ENCODE measurements at places on chromosomes 16 and 17.
A peak's percentile ranks its signal among the peaks of the same experiment; 100 is the strongest.

- peak; percentile 48 for DNase-seq
Observed at GRCh38 chr16:85420501-85421337, 192.4 kb upstream of the GSE1 start.

DNA sequence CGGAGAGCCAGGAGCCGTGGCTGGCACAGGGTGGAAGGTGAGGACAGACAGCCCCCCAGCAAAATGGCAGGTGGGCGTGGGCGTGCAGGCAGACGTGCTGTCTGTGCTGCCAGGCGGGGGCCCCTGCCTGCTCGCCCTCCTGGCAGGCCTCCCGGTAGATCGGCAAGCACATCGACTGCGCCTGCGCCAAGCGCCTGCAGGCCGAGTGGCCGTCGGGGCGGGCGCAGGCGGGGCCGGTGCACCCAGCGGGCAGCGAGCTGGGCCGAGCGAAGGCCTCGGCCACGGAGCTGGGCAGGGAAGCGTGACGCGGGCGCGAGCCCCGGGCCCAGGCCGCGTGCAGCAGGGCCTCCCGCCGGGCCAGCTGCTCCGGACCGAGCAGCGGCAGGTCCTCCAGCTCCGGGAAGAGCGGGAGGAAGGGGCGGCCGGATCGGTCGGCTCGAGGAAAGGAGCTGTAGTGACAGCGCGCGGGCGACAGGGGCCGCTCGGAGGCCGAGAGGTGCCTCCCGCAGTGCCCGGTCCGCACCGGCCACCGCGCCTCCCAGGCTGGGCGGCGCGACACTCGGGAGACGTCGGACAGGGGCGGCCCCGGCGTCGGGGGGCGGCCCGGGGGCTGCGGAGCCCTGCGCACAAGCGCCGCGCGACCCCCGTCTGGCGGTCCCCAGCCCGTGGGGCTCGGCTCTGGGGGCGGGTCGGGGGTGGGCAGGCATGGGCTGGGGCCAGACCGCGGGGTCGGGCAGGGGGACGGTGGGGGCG lies 16.9 kb downstream of the GRIN2C start:
- no peak for DNase-seq

GRCh38 chr16:73724503-73724902 lies 572.1 kb upstream of the PSMD7 start:
- no peak for DNase-seq

- no peak for DNase-seq
Observed at GRCh38 chr16:10466861-10467260, 81.0 kb downstream of the ATF7IP2 start.

DNA sequence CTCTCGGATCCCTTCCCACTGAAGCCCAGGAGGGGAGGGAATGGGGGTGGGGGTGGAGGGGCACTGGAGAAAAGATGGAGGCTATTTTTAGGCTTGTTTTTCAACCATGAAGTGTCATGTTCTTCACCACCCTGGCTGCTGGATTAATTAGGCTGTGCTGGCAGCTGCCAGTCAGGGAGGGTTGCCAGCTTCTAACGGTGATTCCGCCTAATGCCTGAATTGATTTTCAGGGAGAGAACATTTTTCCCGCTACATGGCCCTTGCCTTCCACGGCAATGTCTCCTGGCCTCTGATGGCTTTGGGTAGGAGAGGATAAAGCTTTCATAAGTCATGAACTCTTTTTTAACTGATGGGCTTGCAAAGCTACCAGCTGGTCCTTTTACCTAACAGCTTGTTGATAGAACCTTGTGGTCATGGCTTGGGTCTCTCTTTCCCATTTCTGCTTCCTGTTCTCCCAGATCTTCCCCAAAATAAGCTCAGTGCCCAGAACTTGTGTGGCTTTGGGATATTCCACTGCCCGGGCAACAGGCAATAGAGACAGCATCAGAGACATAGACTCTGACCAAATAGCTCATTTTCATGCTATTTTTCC lies 167.4 kb downstream of the PITPNC1 start:
- DNase-seq: no peak

- peak; percentile 26 for DNase-seq
Observed at GRCh38 chr17:66727634-66728570, 107.0 kb upstream of the CACNG5 start.

DNA sequence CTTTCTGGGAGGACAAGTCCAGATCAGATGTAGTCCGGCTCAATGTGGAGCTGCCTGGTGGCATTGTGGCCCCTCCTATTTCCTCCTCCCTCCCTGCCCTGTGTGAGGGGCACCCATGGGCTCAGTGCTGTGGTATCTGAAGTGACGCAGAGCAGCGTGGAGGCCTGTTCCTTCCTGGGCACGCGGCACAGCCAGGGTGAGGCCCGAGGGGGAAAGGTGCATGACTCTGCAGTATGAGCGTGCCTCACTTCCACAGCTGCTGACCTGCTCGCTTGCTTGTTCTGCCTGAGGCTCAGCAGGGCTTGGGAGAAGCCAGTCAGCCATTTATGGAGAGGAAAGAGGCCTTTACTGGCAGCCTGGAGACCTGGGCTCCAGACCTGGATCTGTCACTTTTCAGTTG lies 11.7 kb downstream of the TMEM238L start:
- peak; percentile 17 for DNase-seq

- DNase-seq: no peak
Observed at GRCh38 chr17:83182620-83183101, 103.3 kb downstream of the METRNL start.

- DNase-seq: no peak
Observed at GRCh38 chr16:83762141-83762991, 45.4 kb upstream of the HSBP1 start.

- DNase-seq: no peak
Observed at GRCh38 chr17:36553459-36553858, 8.7 kb downstream of the GGNBP2 start.

Measured in HT1080 (cell line).